ENCODE measurements at places on chromosomes 6 and 20.

GRCh38 chr20:19025430-19026120 is 186.9 kb upstream of the SLC24A3 start:
- no peak overlapping the region for H3K4me3 ChIP-seq
- no peaks in the 10 kb centered on the region for H3K4me1 ChIP-seq
- no peaks in the 10 kb centered on the region for H3K36me3 ChIP-seq
- H3K27me3 ChIP-seq = no peaks in the 10 kb centered on the region

DNA sequence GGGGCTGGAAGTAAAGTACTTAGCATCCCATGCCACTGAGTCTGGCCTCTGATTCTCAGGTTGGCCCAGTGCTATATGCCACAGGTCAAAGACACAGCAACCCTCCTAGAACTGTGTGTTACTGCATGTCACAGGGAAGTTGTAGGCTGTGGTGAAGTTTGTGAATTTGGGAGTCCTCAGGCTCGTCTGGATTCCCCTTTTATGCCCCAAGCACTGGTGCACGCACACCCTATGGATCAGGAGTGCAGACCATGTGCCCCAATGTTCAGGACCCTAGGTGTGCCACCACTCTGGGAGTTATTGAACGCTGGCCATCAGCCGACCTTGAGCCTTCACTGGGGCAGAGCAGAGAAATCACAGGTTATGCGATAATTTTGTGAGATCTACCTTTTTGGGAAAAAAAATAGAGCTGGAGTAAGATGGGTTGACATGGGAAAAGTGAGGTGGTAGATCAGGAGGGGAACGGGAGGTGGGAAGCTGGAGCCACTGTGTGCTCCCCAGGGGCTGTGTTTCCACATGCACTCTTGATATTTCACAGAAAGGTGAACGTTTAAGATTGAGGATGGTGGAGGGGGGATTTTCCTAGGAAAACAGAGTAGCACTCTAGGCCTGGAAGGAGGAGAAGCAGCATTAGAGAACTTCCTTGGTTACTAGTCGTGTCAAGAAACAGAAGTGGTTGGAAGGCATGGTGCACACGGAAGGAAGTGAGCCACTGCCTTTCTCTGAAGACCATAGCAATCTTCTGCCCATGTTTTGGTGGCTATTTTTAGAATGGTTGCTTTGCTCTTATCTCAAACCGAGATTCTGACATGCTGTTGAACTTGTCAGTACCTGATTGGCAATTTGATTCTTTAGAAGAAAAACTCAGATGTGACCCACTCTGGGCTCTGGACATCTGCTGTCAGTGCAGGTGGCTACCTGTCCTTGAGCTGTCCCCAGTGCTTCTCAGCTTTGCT is 44.1 kb downstream of the DUSP22 start:
- peaks cover 55% of the 10 kb centered on the region for H3K4me1 ChIP-seq
- peaks cover 12% of the 10 kb centered on the region for H3K36me3 ChIP-seq
- H3K27me3 ChIP-seq = no peaks in the 10 kb centered on the region
- no peak overlapping the region for H3K4me3 ChIP-seq

- H3K4me3 ChIP-seq = no peak overlapping the region
- no peak overlapping the region for H3K27ac ChIP-seq
- DNase-seq = no peak
- H3K27me3 ChIP-seq = no peaks in the 10 kb centered on the region
- no peaks in the 10 kb centered on the region for H3K4me1 ChIP-seq
These were observed 3.4 kb downstream of the CST2 start for GRCh38 chr20:23823111-23823510.

DNA sequence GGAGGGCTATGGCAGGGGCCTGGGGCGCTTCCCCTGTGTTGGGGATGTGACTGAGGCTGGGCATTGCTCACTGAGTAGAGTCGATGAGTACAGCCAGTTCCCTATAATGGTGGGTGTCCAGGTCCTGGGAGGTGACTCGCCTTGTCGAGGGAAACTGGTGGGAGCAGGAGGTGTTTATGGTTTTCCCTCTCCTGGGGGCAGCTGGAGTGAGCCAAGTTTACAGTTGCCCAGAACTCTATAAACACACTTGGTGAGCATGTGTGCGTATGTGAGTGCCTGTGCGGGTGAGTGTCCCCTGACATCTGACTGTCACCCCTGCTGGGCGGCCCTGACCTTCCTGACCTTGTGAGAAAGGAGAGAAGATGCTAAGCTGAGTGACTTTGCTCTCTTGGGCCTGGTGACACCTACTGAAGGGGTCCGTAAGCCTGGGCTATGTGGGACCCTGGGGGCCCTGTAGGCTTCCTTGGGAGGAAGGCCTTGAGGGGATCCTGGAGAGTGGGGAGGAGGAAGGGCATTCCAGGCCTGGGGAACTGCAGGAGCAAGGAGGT is 65.9 kb downstream of the VEGFA start:
- no peak for DNase-seq
- H3K27ac ChIP-seq = no peak overlapping the region
- H3K4me1 ChIP-seq = no peaks in the 10 kb centered on the region
- H3K27me3 ChIP-seq = peaks cover 1% of the 10 kb centered on the region

Data from activated CD4-positive, alpha-beta memory T cell treated with anti-CD3 and anti-CD28 coated beads, Interleukin-2, amount 10 ng/mL, durations not matched to agents 7 days and 5 days (primary cell).